ENCODE measurements at places on chromosomes 1 and 21. TPM values are rescaled to one million over a fixed set of nuclear protein-coding genes. Genes with fewer than 3 reads are reported as not detected.

DNA sequence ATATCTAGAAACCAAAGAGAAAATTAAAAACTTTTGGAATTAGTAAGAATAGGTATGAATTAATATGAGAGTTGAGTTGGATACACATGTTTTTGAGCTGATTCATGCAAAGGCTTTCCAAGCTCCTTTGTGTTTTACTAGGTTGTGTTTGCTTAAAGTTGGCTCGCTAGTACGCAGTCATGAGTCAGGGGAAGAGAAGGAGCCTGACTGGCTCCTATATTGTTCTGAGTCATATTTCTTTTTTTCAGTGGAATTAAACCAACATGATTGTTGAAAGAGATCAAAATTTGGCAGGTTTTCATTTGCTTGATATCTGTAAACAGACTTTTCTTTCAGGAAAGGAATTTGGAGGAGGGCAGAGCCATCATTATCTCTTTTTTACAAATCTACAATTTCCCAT is 66.7 kb downstream of the MAGI3 start:
- DNase-seq: no peak

DNA sequence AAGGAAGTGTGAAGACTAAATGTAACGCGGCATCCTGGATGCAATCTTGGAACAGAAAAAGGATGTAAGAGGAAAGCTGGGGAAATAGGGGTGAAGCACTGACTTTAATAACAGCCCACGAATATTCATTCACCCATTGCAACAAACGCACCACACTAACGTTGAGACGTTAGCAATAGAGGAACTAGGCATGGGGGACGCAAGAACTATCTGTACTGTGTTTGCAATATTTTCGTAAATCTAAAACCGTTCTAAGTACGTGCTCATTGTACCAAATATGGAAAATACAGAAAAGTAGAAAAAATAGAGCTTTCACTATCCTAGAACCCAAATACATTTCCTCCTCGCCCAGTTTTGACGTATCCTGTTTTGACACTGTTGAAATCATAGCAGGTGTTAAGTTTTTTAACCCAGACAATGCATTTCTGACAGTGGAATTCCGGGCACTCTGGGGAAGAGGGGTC is 3.9 kb downstream of the LAPTM5 start:
- peak; percentile 69 for DNase-seq

GRCh38 chr1:246092136-246092535 is 414.9 kb downstream of the SMYD3 start:
- no peak for DNase-seq

- DNase-seq: peak; percentile 92
These were observed 19.0 kb downstream of the THEMIS2 start for GRCh38 chr1:27891196-27891889.

GRCh38 chr1:43994794-43995790 is 3.7 kb downstream of the CCDC24 start:
- DNase-seq: no peak

GRCh38 chr1:37892151-37893047 is 33.0 kb upstream of the MTF1 start:
- no peak for DNase-seq

Gene LCE2B
- polyA plus RNA-seq: not detected

GRCh38 chr1:209650454-209650853 is 1.8 kb downstream of the LAMB3 start:
- DNase-seq: peak; percentile 66

DNA sequence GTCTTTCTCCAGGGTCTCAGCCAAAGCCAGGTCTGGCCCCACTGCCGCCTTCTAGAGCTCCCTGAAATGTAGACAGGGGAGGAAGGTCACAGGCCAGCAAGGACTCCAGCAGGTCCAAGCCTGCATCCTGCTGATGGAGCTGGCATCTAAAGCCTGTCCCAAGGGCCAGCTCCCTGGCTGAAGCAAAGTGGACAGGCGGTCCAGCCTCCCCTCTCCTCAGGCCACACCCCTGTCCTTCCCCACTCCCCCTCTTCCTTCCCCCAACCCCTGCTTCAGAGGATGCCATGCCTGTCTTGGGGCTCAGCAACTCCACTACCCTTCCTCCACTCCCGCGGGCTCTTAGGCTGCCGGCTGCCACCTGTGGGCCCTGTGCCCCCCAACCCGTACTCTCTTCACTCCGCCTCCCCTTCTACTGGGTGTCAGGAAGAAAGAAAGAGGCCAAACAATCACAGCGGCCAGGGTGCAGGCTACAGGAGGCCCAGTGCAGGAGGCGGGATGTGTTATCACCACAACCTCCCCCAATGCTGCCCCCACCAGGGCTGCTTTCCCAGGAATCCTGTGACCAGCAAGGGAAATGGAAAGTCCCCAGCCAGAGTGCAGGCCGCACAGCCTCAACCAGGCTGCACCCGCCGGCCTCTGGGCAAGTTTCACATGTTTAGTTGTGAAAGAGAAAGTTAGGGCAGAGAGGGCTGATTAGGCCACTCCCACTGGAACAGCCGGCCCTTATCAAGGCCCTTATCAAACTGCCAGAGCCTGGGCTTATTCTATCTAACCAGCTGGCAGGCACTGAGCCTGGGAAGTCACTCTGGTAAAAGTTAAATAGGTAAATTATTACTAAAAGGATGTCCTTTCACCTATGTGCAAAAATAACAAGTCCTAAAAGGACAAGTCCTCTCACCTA is 34.1 kb downstream of the ACOT7 start:
- peak; percentile 14 for DNase-seq

DNA sequence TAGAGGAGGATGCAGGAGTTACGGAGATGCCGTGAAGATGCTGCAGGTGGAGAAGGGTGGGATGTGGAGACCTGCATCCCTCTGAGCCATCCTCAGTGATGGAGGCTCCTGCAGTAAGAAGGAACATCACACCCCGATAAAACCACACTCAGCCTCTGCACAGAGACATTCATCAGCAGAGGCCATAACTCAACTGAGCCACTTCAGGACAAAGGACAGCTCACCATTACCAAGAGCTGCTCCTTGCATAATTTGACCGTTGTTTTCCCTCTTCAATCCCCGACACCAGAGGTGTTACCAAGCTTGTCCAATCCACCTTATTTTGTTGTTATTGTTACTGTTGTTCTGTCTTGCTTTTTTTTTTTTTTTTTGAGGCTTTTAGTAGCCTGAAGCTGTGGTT is 543.9 kb downstream of the AJAP1 start:
- DNase-seq: no peak

DNA sequence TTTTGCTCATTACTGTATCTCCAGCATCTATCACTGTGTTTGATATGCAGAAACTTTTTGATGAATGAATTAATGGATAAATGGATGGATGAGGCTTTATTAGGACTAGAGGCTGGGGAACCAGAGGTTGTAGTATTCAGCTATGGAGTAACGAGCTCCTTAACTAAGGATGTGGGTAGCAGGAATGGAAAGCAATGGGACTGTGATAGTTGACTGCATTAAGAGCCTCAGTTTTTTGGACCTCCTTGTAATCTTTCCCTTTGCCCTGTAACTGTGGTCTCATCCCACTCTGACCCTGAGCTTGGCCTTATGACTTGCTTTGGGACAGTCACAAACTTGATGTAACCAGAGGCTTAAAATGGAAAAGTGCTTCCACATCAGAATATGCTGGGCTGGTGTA is 9.0 kb upstream of the RUNX1 start:
- DNase-seq: no peak

Gene DIPK1A
- polyA plus RNA-seq: 0.19 TPM

- DNase-seq: peak; percentile 72
These were observed 32.9 kb upstream of the DIPK1A start for GRCh38 chr1:92994105-92994712.

Gene UBE2U
- not detected for polyA plus RNA-seq

DNA sequence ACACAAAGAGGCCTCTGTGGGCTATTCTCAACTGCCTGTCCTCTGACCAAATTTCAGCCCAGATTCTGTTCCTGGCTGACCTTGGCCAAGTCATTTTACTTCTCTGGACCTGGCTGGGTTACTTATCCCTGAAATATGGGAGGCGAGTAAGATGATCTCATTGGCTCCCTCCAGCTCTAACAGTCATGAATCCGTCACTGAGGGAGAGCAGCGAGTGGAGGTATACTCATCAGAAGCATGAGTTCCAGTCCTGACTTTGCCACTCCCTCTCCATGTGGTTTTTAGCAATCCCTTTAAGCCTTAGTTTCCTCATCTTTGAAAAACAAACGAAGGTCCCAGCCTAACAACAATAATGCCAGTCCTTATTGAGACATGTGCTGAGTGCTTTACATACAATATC is 63.5 kb downstream of the CCDC185 start:
- DNase-seq: no peak

Gene WDR4
- 8.3 TPM for polyA plus RNA-seq

Gene FCER1G
- polyA plus RNA-seq: 2,715 TPM

DNA sequence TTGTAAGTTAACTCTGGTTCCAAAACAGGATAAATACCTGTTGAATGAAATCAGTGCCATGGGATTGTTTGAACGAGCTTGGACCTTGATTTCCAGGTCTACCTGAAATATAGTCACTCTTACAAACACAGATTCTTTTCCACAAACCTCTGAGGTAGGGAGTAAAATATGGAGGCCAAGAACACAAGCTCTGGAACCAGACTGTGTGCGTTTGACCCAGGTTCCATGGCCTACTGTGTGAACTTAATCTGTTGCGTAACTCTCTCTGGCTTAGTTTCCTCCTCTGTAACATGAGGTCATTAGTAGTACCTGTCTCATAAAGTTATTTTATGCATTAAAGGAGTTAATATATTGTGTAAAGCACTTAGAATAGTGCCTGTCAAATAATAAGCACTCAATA is 25.1 kb downstream of the DENND2D start:
- DNase-seq: no peak

GRCh38 chr1:147241934-147242448 is 493 bp upstream of the CHD1L start:
- DNase-seq: no peak

DNA sequence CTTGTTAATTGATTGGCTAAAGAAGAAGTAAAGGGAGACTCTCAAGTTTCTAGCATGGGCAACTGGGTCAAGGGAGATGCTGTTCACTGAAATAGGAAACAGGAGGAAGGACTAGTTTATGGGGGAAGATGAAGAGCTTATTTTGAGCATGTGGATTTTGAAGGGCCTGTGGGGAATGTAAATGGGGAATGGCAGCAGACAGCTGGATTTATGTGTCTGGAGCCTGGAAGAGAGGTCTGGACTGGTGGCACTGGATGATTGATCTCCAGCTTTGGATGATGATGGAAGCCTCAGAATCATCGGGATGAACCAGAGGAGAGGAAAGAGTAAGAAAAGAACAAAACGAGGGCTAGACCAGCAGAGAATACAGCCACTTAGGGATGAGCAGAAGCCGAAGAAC is 54.9 kb upstream of the ENAH start:
- DNase-seq: no peak

- DNase-seq: no peak
These were observed 27.0 kb downstream of the SERTAD4 start for GRCh38 chr1:210259561-210259960.

- DNase-seq: no peak
These were observed 13.3 kb downstream of the PLPPR5 start for GRCh38 chr1:98991127-98992012.

DNA sequence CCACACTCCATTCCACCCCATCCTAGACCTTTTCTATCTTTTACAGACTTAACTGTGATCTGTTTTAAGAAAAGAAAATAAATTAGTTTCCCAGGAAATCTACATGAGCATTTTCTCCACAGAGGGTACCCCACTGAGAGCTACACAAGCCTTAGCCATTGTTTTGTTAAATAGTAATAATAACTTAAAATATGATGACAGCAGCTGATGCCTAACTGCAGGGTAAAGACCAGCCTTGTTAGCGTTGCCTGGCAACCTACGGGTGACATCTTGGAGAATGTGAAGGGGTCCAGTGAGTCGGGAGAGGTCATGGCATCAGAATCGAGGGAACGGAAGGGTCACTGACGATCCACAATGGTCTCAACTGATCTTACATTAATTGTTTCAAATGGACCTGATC is 233.2 kb upstream of the PBX1 start:
- no peak for DNase-seq

Gene PAX7
- polyA plus RNA-seq: not detected

GRCh38 chr1:4586611-4587160 is 67.7 kb upstream of the AJAP1 start:
- DNase-seq: no peak

DNA sequence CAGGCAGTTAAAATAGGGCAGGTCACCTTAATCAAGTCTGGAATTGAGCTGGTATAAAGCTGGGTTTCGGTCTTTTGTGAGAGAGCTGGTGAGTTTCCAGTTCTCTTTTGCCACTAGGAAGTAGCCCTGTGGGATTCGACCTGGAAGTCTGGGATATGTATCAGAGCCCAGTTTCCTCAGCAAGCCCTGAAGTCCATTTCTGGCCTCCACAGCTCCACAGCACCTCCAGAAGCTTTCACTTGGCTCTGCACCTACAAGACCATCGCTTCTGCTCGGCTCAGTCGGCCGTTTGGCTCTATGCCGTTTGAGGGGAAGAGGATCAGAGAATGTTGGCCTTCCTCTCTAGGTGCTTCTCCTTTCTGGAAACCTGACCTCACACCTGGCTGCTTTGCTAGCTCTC is 148.0 kb downstream of the GALNT2 start:
- no peak for DNase-seq

Gene KRTAP10-3
- polyA plus RNA-seq: 0.09 TPM

DNA sequence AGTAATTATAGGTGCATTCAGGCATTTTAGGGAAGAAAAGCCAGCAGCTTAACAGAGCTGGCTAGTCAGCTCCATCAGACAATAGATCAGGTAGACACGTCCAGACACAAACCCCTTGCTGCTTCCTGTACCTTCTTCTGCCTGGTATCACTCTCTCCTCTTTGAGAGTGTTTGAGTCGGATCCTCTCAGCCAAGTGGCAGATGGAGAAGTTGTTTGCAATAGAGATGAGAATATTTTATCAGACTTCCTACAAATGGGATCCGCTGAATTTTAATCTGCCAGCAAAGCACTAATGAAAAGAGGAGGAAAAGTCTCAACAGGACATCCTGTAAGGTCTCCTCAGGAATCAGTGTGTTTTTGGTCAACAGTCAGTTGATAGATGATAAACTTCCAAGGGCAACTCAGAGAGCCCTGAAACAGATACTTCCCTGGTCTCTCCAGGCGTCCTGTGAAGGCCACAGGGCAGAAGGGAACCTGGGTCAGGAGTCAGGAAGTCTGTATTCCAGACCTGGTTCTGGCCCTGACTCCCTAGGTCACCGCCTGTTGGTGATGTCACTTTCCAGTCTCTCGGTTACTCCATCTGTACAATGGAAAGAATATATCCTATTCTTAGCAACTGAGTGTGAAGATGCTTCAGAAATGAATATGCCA is 62.1 kb upstream of the PROX1 start:
- DNase-seq: no peak

DNA sequence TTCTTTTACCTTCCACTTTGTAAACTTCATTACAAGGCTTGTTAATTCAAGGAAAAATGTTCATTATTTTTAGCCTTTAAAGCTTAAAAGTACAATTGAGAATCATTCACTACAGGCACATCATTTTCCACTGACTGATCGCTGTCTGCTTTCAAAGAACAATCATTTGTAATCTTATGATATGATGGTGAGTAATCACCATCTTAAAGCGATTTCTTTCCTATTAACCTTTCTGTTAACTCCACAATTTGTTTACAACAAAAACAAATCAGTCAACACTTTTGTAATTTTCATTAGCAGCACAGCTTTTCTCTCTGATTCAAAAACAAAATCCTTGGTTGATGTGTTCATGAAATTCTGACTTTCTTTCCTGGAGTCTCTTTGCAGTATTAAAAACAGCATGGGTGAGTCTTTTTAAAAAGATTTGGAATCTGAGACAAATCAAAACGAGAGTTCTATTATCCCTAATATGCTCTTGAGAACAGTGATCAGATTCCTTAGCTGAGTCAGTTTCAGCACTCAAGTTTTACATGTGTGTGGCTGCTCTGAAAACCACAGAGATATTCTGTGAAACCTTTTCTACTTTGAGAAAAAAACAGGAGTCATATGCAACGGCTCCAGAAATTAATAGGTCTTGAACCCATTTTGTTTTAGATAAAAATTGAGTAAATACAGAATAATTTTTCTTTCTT is 145.8 kb upstream of the TMPRSS15 start:
- no peak for DNase-seq
